ENCODE measurements at places on chromosomes 7 and 10. TPM values are rescaled to one million over a fixed set of nuclear protein-coding genes. Genes with fewer than 3 reads are reported as not detected.

DNA sequence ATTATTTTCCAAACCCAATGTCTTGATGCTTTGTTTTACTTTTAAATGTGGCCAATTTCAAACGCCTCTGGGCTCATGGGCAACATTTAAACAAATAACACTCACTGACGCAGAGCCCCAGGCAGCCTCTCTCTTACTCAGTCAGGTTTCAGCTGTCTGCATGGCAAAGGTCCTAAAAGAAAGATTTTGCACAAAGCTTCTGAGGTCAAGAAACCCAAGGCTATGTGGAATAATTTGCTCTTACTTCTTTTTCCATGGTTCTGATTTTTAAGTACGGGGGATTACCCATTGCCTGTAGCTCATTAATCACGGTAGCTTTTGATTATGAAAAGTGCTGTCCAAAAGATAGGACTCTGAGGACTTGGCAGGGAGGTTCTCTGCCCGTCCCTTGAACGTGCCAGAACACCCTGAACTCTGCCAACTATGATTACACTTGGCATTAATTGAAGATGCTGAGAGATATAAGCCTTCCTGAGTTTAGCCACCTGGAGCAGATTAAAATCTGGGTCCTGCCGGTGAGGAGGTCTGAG is 14.1 kb upstream of the MSRB2 start:
- DNase-seq, result peak; percentile 49
- H3K36me3 ChIP-seq, result no peaks in the 10 kb centered on the region
- H3K4me3 ChIP-seq, result peak overlapping the region; percentile 9

DNA sequence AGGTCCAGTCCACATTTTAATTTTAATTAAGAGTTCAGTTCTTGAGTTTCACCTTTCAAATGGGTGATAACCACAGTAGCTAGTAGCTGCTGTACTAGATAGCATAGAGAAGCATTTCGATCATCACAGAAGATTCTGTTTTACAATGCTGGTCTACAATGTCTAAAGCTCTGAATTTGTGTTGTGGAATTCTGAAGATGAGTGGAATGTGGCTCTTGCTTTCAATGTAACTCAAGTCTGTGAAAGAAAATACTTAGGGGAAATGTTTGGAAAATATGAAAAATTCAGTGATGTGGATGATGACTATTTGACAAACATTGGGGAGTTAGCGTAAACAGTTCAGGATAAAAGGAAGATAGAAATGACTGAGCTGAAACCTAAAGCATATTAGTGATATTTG is 139.4 kb downstream of the GNAT3 start:
- no peak overlapping the region for H3K4me3 ChIP-seq
- no peaks in the 10 kb centered on the region for H3K27me3 ChIP-seq
- no peak for DNase-seq

The PLA2G12B gene
- not detected for total RNA-seq

DNA sequence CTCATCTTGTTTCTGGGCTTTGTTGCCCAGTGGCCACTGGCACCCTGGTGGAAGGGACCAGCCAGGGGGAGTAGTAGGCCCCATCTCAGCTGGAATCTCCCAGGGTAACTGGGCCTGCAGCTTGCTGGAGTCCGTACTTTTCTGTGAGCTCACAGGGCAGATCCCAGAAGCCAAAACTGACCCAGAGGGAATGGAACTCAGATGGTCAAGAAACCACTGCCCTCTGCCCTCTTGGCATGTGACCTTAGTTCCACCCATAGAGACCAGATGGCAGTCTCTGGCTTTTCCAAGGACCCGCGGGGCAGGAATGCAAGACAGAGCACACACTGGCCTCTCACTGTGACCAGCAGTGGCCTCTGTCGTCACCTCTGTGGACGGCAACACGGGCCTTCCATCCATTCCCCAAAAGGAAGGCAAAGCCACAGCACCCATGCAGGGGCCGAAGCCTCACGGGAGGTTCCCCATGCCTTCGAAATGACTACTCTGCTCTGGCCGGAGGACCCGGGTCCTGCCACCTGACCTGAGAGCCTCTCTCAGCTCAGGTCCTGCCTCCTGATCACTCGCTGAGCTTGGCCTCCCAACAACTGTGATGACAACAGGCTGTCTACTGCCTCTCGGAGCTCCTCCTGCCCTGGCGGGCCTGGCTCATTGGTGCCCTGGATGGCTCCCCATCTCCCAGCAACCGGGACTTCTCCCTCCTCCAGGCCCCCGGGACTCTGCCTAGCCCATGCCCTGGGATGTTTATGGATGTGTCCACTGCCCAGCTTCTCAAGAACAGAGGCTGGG is 29.9 kb downstream of the MYL10 start:
- no peaks in the 10 kb centered on the region for H3K36me3 ChIP-seq
- no peak for DNase-seq
- H3K27ac ChIP-seq, result no peak overlapping the region

DNA sequence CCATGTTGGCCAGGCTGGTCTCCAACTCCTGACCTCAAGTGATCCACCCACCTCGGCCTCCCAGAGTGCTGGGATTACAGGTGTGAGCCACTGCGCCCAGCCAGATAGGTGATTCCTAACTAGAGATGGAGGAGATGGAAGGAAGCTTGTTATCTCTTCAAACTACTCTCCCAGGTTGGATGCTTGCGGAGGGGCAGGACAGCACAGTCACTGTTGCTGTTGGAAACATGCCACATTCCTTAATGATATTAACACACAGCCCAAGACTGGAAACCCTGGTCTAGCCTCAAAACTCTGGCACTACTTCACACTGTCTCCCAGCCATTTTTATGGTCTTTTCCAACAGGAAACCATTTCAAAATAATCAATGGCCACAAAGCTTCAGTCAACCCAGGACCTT is 468.8 kb upstream of the NRP1 start:
- H3K4me3 ChIP-seq, result no peak overlapping the region
- DNase-seq, result peak; percentile 25
- H3K27ac ChIP-seq, result no peak overlapping the region
- peaks cover 12% of the 10 kb centered on the region for H3K4me1 ChIP-seq

- H3K27ac ChIP-seq, result no peak overlapping the region
- no peak overlapping the region for H3K4me3 ChIP-seq
- no peaks in the 10 kb centered on the region for H3K36me3 ChIP-seq
- no peaks in the 10 kb centered on the region for H3K27me3 ChIP-seq
These were observed 18.1 kb downstream of the STRA8 start for GRCh38 chr7:135251496-135252391.

- H3K27me3 ChIP-seq, result no peaks in the 10 kb centered on the region
- no peak overlapping the region for H3K4me3 ChIP-seq
- H3K36me3 ChIP-seq, result no peaks in the 10 kb centered on the region
- no peak overlapping the region for H3K27ac ChIP-seq
These were observed 69.9 kb upstream of the PARD3 start for GRCh38 chr10:34885011-34885410.

DNA sequence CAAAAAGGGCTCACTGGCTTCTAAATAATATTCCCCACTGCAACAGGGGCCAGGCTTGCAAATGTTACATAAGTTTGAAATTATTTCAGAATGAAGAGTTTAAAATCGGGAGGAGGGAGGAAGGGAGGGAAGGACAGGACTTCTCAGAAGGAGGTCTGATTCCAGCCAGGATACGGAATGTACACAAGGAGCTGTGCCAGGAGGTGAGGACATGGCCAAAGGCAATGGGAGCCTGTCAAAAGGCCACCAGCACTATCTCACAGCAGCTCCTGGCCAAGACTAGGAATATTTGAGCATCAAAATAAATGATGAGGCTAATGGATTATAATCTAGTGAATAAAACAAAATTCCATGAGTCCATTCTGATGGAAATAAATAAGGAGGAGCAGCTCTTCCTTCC is 18.6 kb upstream of the DRGX start:
- no peaks in the 10 kb centered on the region for H3K27me3 ChIP-seq
- H3K27ac ChIP-seq, result no peak overlapping the region
- no peak for DNase-seq
- H3K4me1 ChIP-seq, result peaks cover under 1% of the 10 kb centered on the region

GRCh38 chr7:34949361-34949760 is 87.9 kb downstream of the DPY19L1 start:
- peaks cover 5% of the 10 kb centered on the region for H3K36me3 ChIP-seq
- H3K27me3 ChIP-seq, result no peaks in the 10 kb centered on the region
- no peak overlapping the region for H3K27ac ChIP-seq
- H3K4me3 ChIP-seq, result no peak overlapping the region

DNA sequence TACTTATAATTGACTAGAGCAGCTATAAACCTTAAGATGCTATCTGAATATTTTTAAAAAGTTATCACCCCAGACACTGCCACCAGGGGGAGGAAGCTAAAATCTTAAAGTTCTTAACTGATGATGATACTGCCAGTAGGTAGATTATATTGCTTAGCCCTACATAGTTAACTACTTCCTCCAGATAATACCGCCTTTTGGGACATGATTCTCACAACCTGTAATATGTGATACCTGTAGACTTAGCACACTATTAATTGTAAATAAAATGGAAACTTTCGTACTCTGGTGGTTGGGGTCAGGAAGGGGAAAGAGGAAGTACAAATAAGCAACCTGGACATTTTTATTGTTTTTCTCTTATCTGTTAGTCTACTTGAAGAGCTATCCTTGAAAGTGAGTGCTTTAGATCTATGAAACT is 268.9 kb downstream of the ADK start:
- H3K27me3 ChIP-seq, result no peaks in the 10 kb centered on the region
- no peaks in the 10 kb centered on the region for H3K36me3 ChIP-seq
- H3K4me3 ChIP-seq, result no peak overlapping the region
- DNase-seq, result peak; percentile 61
- peaks cover 22% of the 10 kb centered on the region for H3K4me1 ChIP-seq

The CALHM2 gene
- total RNA-seq, result 34.8 TPM

The CAMK2B gene
- 0.84 TPM for total RNA-seq

Measured in SJCRH30 (cell line).